Fibroblast of skin of right quadriceps (primary cell): ENCODE measurements at places on chromosomes 2 and 18.
A peak's percentile ranks its signal among the peaks of the same experiment; 100 is the strongest.

- DNase-seq, result no peak
Observed at GRCh38 chr2:121690095-121690494, 40.8 kb upstream of the CLASP1 start.

DNA sequence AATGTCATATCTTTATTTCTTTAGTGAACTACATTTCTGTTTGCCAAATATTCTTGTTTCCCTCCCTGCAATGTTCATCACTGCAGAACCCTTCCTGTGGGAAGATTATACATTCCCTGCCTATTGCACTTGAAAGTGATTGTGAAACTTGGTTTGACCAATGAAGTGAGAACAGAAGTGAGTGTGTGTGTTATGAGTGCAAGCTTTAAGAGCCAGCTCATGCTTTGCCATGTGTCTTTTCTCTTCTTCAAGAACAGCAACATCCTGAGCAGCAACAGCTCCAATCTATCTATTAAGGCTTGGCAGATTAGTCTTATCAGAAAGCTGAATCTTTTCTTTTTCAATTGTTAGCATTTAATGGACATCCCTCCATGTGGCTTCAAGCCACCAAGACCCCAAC, 42.0 kb upstream of the UBE2E3 start:
- DNase-seq, result peak; percentile 41

- DNase-seq, result peak; percentile 68
Observed at GRCh38 chr18:72342933-72343332, 201.2 kb downstream of the CBLN2 start.

- DNase-seq, result peak; percentile 62
Observed at GRCh38 chr18:12679183-12679786, 21.4 kb upstream of the SPIRE1 start.

DNA sequence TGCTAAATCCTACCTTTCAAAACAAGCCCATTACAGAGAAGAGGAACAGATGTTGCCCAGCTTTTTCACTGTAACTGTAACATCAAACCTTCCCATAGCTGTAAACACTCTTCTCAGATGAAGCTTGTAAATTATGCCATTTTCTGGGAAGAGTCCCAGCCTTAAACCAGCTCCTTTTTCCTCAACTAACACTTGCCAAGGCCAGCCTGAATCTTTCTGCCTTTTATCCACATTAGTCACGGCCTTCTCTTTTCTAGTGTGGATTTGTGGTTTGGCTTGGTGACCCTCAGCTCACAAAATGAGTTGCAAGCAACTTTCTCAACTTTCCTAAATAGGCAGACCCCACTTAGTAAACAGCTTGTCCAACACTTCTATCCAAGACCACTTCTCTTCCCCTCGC, 90.2 kb downstream of the CABLES1 start:
- peak; percentile 98 for DNase-seq

DNA sequence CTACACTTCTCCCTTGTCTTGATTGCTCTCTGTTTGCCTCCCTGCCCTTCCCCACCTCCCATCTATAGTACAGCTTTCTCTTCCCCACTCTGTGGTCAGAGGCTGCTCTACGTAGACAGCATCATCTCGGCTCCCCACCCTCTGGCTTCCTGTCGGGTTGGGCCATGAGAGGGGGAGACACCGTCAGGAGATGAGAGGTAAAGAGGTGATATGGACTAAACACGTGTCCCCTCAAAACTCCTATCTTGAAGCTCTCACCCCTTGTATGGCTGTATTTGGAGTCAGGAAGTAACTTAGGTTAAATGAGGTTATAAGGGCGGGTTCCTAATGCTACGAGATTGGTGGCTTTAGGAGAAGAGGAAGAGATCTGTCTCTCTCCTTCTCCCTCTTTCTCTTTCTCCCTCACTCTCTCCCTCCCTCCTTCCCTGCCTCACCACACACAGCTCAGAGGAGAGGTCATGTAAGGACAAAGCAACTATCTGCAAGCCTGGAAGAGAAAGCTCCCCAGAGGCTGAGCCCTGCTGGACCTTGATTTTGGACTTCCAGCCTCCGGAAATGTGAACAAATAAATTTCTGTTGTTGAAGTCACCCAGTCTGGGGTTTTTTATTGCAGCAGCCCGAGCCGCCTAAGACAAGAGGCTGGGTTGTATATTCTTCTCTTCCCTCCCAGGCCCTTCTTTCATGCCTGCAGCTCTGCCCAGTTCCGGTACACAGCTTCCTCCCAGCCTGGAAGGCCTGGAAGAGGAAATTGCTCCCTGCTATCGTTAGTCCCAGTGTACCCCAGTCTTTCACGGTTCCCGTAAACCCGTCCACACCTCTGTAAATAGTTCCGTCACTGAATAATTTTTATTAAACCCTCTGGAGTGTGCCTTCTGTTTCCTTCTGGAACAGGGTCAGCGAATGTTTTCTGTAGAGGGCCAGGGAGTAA, 138.0 kb downstream of the AKAIN1 start:
- no peak for DNase-seq

DNA sequence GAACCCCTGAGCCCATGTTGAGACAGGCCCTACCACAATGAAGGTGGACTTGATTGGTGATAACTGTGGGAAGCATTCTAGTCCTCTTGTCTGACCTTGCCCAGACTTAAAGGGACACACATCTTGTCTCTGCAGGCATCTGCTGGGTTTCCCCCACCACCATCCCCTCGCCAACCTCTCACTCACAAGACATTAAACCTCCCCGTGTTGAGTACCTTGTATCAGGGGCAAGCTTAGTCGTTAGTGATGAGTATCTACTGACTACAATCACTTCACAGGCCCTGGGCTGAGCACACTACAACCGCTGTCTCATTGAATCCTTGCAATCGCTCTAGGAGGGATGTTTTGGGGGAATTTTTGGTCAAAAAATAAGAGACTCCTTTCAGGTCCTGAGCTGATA, 86.0 kb downstream of the ICOS start:
- no peak for DNase-seq

GRCh38 chr2:12762976-12763375, 46.2 kb downstream of the TRIB2 start:
- no peak for DNase-seq

DNA sequence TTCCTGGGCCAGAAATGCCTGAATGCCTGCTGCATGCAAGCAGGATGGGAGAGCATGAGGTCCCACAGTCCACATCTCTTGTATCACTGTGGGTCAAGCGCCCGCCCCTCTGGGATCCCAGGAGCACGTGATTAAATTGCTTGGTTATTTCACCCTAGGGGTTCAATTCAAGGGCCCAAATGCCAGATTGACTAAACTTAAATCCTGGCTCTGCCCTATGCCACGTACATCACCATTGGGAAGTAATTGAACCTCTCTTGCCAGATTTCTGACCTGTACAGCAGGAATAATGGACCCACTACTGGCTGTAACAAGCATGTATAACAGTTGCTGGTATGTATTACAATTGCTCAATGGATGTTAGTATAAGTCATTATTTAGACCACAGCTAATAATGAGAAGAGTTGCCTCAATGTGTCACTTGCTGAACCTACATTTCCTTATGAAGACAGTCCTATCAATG, 19.9 kb downstream of the FHL2 start:
- DNase-seq, result no peak
